ENCODE measurements at places on chromosomes 6 and 20. TPM values are rescaled to one million over a fixed set of nuclear protein-coding genes. Genes with fewer than 3 reads are reported as not detected.

ANKRD66 gene
- not detected for total RNA-seq

IL17A gene
- total RNA-seq = 6.2 TPM

HLA-DRA gene
- total RNA-seq = 203 TPM

C20orf202 gene
- total RNA-seq = not detected

PRICKLE4 gene
- not detected for total RNA-seq

UTRN gene
- 140 TPM for total RNA-seq

GATA5 gene
- total RNA-seq = not detected

ENPP1 gene
- 0.48 TPM for total RNA-seq

PDE10A gene
- total RNA-seq = not detected

GRCh38 chr6:37311741-37312473 lies 41.9 kb upstream of the RNF8 start:
- DNase-seq = no peak

- DNase-seq = no peak
These were observed 74.1 kb downstream of the ID4 start for GRCh38 chr6:19911223-19911622.

GRCh38 chr20:362271-363254 lies 15.7 kb downstream of the NRSN2 start:
- DNase-seq = peak; percentile 63

DNA sequence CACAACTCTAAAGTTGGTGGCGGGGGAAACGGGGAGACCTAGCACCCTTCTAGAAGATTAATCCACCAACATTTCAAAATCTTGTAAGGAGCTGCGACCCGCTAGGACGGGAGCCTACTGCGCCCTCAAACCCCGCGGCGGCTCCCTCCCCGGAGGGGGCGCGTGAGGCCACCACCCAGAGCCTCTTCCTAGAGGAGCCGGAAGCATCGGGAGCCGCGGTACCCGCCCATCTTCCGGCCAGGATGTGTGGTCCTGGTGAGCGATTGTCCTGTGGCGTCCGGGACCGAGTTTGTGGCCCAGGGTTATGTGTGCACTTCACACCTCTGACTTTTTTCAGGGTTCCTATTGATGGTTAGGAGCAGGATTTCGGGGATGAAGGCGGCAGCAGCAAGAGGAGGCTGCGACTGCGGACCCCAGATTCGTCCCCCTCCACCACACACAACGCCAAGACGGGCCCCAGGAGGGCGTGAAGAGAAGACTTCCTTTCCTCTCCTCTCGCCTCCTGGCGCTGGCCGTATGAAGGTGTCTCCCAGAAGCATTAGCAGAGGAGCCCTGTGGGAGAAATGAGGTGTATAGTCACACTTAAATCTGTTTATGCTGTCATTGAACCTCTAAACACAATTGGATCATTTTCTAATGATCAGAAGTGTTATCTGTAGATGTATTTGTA lies 10.7 kb downstream of the ZNF165 start:
- DNase-seq = no peak

DNA sequence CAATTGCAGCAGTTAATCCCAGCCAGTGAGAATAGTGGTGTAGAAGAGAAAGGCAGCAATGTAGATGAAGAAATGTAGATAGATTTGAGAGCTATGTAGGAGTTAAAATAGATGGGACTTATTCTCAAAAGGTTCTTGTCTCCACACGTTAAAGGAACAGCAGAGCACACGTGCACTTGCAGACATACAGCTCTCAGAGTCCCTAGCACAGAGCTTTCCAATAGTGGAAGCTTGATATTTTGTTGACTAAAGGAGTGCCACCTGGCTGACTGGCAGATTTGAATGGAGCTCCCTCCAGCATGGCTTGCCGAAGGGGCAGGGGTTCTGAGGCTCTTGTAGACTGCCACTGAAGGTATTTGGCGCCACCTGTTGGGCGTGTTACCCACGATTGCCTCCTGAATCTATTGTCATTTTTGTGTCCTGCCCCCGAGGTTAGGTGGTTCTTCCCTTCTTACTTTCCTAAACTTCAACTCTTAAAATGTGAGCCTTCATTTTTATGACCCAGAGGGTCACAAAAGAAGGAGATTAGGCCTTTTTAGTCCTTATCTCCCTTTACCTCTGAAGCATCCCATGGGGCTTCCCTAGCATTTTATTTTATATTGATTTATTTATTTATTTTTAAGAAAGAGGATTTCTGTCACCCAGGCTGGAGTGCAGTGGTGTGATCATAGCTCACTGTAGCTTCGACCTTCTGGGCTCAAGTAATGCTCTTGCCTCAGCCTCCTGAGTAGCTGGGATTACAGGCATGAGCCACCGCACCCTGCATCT lies 16.4 kb downstream of the BRD2 start:
- peak; percentile 91 for DNase-seq

GRCh38 chr6:23145781-23146180 lies 576.4 kb downstream of the HDGFL1 start:
- DNase-seq = no peak

GRCh38 chr6:146355521-146356100 lies 188.0 kb upstream of the RAB32 start:
- DNase-seq = no peak

GRCh38 chr6:84768442-84769174 lies 4.2 kb upstream of the TBX18 start:
- DNase-seq = no peak

GRCh38 chr6:79538106-79538971 lies 1.1 kb upstream of the LCA5 start:
- no peak for DNase-seq

GRCh38 chr6:125175466-125176048 lies 22.0 kb downstream of the TPD52L1 start:
- no peak for DNase-seq

- DNase-seq = no peak
These were observed 19.2 kb downstream of the JAG1 start for GRCh38 chr20:10654630-10655029.

- DNase-seq = no peak
These were observed 15.4 kb upstream of the SLPI start for GRCh38 chr20:45269754-45270270.

- no peak for DNase-seq
These were observed 29.3 kb downstream of the CST8 start for GRCh38 chr20:23520185-23520584.

- no peak for DNase-seq
These were observed 970.9 kb downstream of the TBC1D32 start for GRCh38 chr6:120363429-120363828.

- DNase-seq = no peak
These were observed 184.6 kb downstream of the SMOC2 start for GRCh38 chr6:168625602-168626001.

- no peak for DNase-seq
These were observed 230.4 kb upstream of the CST7 start for GRCh38 chr20:24718696-24719095.

GRCh38 chr6:159359581-159360297 lies 190.5 kb downstream of the FNDC1 start:
- no peak for DNase-seq

DNA sequence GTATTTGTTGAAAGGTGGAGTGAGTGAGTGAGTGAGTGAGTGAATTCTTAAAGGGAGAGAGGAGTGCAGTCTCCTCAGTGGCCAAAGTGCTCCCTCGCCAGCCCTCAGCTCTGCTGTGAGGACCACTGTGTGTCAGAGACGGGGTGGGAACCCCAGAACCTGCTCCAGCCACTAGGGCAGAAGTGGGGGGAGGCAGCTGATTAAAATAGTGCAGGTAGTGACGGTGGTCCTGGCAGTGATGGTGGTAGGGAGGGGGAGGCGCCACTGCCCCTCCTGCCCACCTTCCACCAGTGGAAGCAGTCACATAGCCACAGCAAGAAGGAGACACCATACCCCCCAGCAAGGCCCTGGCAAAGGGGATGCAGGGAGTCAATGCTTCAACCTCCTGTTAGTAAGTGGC lies 133.5 kb downstream of the PHACTR3 start:
- DNase-seq = no peak

- no peak for DNase-seq
These were observed 177.2 kb downstream of the TSHZ2 start for GRCh38 chr20:53149148-53149889.

DNA sequence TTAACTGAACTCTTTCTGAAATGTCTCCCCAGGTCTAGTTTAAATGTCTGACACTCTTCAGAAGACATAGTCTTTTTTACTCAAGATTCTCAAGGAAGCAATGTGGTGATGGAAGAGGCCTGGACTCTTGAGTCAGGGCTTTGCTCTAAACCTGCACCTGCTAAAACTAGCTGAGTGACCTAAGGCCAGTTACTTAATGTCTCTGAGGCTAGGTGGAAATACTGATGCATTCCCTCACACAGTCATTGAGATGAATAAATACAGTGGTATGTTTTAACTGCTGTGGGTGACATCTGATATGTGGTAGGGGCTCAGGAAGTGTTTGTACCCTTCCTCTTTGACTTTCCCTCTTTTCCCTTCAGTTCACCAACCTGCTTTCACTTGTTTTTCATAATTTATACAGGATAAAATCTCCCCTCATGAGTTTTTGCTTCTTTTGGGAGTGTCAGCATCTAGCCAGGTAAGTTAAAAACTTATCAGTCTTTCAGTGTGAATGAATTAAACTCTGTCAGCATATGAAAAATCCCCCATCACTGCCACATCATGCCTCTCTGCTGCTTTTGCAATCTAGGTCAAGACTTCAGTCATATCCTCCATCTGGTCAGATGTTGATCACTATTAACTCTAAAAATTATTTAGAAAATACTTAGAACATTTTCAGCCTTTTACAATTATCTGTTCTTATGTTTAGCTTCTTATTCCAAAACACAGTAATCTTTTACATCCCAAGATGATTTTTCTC lies 178.7 kb upstream of the TNFAIP3 start:
- no peak for DNase-seq

DNA sequence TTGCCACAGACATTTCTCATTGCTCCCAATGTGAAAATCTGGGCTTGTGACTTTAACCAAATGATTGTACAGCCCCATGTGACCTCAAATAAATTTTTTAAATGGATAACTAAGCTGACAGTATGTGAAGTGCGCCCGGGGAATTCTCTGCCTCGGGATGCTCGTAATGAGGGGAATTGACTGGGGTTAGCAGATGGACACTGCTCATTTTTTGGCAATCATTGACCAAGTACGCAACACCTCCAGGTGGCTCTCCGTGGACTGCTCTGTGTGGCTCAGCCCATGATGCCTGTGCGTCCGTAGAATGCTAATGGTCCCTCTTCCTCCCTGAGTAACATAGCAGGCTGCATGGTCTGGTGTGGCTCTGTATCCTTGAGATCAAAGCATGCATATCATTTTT lies 42.4 kb downstream of the FARS2 start:
- no peak for DNase-seq

DNA sequence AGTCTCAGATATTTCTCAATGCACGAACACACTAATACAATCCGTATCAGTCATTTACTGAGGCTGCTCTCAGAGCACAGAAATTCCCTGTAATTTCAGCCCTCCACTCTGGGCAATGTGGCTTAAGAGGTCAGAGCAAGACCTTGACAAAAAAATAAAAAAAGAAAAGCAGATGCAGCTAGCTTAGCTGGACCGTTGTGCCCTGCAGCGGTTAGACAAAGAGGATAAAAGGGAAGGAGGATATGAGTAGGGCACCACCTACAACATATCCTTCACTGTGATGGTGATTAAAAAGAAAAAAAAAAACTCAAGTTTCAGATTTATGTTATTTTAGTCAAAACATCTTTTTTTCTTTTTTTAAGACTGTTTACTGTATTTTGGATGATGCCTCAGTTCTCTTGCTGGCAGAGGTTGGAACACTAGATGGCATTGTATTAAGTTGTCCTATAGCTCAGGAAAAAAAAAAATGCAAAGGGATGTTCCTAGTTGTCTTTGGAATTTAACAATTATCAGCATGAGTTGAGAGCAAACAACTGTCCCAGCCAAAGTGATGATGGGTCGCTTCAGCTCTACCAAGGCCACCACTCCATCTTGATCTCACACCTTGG lies 59.9 kb downstream of the ANKEF1 start:
- no peak for DNase-seq

- no peak for DNase-seq
These were observed 433.2 kb downstream of the CD83 start for GRCh38 chr6:14550822-14551221.

DNA sequence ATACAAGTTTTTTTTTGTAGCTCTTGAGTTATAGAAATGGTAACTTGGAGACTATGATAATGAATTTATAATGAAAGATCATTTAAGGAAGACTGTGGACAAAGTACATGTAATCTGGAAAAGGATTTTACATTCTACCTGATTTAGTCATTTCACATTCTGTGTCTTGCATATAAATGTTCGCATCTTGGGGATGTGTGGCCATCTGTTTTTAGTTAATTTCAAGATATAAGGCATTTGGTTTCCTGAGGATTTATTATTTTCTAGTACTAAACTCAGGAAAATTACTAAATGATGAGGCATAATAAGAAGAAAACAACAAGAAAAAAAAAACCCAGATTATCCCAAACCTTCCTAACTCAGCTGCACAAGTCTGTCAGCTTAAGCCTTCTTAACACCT lies 112.7 kb upstream of the PRL start:
- DNase-seq = no peak

DNA sequence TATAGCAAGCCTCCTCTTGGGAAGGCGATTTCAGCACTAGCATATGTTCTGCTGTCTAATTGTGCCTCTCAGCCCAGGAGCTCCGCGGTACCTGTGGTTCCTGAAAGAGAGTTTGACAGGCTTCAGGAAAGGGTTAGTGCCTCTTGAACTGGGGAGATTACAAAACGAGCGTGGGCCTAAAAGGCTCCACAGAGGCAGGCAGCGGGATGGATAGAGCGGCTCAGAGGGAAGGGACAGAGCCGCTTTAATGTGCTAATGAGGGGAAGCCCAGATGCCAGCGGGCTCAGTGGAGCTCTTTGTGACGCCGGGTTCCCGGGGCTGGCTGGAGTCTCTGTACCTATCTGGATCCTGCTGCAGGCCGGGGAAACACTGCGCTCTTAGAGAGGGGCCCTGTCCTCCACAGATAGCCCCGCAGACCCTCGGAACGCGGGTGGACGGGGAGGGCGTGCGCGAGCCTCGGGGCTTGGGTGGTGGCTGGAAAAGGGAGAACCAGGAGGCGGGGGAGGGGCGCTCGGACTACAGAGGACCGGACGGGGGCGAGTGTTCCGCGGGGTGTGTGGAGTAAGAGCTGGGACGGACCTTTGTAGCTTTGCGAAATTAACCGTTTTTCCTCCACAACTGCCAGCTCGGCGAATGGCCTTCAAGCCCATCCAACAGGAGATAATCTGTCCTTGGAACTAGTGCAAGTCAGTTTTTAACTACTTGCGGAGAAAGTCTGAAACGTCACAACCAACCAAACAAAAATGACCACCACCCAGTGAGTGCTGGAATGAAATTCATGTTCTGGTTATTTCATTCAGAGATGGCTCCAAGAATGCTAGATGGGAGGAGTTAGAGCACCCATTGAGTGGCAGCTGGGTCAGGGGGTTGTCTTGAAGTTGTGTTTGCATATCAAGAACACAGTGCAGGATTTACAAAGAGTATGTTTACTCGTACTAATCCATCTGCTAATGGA lies 13.0 kb downstream of the SLC35F1 start:
- no peak for DNase-seq

- DNase-seq = no peak
These were observed 4.3 kb upstream of the SLC17A2 start for GRCh38 chr6:25934735-25935313.

GRCh38 chr6:95431637-95432228 lies 145.6 kb upstream of the MANEA start:
- peak; percentile 26 for DNase-seq

- DNase-seq = no peak
These were observed 31.2 kb downstream of the PARD6B start for GRCh38 chr20:50762435-50763220.

Measured in activated CD4-positive, alpha-beta memory T cell treated with anti-CD3 and anti-CD28 coated beads, Interleukin-2, amount 10 ng/mL, durations not matched to agents 7 days and 5 days (primary cell).